ENCODE measurements at places on chromosomes 2 and 18. TPM values are rescaled to one million over a fixed set of nuclear protein-coding genes. Genes with fewer than 3 reads are reported as not detected.

DNA sequence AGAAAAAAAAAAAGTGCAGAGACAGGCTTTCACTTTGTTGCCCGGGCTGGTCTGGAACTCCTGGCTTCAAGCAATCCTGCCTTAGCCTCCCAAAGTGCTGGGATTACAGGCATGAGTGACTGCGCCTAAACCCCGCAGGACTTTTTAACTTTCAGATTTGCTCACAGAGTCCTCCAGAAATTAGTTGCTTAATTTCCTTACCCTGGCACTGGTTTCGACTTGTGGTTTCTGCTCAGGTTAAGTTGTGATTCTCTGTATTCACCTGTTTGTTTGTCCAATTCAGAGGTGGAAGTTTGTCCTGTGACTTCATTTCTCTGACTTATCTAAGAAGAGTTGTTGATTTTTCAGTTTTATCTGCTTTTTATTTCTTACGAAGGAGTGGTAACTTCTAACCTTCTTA is 238.1 kb downstream of the TMEM182 start:
- DNase-seq = no peak

- no peak for DNase-seq
Measured at GRCh38 chr2:100692906-100693305, 127.0 kb upstream of the NPAS2 start.

DNA sequence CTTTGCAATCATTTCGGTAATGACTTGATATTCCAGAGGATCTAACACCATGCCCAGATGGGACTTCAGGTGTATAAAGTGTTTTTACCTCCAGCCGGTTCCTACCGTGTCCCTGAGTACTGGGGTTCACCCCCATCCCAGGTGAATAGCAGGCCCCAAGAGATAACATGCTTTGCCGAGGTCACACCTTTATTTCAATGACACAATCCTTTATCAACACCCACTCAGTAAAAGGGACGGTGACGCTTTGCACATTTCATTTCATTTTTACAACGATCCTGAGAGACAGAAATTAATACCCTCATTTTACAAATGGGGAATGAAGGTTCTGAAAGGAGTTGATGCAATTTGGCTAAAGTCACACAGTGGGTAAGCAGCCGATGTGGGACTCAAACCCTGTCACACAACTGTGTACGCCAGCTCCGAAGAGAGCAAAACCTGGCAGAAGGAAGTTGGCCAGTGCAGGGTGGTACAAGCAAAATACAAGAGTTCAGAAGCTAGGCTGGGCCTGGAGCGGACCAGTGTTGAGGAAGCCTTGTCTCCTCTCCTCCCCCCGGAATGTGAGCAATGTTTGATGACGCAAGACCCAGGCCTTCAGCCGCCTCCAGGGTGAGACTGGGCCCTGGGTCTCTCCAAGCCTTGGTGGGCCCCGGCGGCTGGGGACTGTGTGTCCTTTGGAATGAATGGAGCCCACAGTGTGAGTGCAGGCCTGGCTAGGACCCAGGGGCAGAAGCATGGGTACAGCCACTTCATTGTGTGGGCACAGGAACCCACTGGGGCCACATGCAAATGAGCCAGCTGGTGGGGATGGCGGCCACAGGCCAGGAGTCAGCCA is 139.6 kb upstream of the MYCN start:
- DNase-seq = no peak

GRCh38 chr2:117716505-117716904 is 98.0 kb upstream of the DDX18 start:
- DNase-seq = no peak

GRCh38 chr2:215724146-215724545 is 288.3 kb upstream of the FN1 start:
- DNase-seq = no peak

DNA sequence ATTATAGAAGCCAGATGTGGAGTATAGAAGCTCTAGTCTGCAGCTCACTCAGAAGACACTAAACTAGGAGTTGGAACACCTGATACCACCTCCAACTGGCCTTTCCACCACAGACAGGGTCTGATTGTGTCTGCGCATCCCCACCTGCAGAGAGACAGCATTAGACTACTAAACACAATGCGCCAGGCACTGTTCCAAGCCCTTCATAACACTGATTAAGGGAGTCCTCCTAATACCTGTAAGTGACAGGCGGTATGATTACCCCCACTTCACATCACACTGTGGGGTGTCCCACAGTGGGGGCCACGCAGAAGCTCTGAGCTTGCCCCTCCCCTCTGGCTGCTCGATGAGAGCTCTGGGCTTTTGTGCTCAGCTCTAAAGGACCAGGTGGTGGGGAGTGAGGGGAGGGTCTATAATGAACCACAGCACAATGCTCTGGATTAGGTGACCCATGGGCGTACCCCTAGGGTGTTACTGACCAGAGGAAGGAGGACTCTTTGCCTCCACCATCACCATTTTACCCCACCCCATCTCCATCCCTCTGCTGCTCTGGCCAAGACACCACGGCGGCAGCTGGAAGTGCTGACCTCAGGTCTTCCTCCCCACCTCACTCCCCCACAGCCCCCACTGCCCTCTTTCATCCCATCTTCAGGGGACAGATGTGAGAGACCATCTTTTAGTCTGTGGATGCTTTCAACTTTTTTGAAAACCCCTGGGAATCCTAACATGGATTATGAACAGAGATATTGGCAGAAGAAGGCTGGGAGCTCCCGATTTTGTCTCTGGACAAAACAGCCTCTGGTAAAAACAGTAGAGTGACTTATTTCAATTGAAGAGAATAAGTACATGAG is 145.1 kb downstream of the GFPT1 start:
- no peak for DNase-seq

GRCh38 chr2:203739351-203739750 is 32.9 kb downstream of the CD28 start:
- DNase-seq = no peak

DNA sequence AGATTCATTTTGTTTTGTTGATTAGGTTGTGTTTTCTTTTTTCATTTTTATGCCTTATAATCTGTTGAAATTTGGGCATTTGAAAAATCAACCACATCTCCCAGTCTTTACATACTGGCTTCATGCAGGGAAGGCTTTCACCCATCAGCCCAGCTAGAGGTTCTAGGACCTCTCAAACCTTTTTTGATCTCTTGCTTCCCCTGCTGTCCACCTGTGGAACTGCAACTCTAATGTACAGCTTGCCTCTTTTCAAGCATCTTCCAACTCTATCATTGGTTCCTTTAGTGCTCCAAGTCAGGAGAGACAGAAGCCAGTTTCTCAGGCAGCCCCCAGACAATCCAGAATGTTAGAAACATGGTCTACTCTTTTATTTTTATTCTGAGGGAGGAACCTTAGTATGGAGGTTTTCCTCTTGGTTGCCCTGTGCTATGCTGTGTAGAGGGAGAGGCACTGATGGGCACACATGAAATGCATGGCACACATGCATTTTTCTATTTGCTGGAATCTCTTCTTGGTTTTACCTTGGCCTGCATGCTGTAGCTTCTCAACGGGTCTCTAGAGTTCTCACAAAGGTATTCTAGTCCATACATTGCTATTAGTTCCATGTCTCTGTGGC is 107.2 kb upstream of the L3MBTL4 start:
- DNase-seq = peak; percentile 85

DNA sequence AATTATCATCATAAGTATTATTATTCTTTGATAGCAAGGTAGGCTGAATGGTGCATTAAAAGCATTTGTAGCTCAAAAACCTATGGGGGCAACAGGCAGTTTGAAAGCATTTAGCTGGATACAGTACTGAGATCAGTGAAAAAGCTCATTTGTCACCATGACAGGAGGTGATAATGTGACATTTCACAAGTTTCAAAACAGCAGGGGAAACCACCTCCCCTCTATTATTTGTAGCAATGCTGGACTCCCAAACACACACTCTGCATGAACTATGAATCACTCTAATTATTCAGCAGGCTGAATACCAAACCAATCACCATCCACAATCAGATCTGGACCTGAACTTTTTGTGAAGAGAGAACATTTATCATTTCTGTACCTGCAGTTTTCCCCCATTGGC is 63.4 kb downstream of the MYO5B start:
- no peak for DNase-seq

DNA sequence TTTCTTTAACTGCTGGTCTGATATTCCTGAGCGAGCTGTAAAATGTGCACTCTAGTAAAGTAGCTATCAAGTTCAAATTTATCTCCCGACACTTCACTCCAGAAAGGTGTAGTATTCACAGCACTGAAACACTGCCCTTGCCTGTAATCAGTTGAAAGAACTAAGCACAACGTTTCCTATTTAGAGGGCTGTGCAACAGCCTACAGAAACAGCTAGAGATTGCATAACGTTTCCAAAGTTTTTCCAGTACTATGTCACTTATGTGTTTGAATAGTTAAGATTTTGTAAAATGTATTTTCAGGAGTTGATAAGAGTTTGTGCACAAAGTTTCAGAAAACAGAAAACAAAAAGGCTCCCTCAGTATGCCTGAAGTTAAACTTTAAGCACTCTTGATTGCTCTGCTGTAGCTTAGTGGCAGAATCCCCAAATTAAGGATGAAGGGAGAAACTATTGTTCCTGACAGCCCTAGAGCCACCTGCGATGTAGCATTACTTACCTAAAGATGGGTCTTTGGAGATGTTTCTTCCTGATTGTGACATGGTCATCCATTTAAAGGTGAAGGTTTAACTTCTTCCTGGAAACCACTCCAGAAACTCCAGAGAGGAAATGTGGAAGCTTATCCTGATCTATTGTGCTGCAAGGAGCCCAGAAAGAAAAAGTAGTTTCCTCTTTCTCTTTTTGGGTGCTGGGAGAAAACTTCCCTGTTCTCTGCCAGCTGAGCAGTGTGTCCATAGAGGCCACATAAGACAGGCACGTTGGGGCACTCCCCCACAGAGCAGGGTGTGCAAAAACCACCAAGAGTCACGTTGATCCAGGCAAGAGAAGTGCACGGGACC is 536 bp downstream of the PDE1A start:
- DNase-seq = no peak

DNA sequence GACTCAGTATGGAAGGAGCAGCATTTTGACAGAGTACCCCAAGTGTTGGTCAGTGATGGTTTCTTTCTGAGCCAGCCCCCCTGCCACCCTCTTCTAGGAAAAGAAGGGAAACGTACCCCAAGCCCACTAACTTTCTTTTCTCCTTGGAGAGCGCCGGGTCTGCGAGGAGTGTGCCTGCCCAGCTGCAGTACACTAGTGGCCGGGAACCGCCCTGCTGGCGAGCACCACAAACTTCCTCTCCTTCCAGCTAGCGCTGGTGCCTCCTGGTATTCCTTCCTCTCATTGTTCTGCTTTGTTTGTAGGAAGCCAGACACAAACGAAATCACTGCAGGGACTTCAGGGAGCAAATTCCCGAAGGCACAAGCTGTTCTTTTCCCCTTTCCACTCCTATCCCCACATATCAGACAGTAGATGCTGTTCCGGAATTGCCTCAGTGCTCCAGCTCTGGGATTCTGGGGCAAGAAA is 1.8 kb downstream of the CCDC85A start:
- no peak for DNase-seq

TRIM43 gene
- not detected for total RNA-seq

NEB gene
- 1.2 TPM for total RNA-seq

TXNDC2 gene
- not detected for total RNA-seq

LCT gene
- not detected for total RNA-seq

TLX2 gene
- total RNA-seq = not detected

GALNT5 gene
- 1.1 TPM for total RNA-seq

UPP2 gene
- not detected for total RNA-seq

MRO gene
- total RNA-seq = not detected

TEKT4 gene
- total RNA-seq = not detected

HJURP gene
- 28.4 TPM for total RNA-seq
